IMR-90 (cell line): ENCODE measurements at places on chromosomes 1 and 21.

- no peak for DNase-seq
- no peak overlapping the region for H3K4me3 ChIP-seq
- no peaks in the 10 kb centered on the region for H3K36me3 ChIP-seq
- no peaks in the 10 kb centered on the region for H3K4me1 ChIP-seq
Observed at GRCh38 chr1:210003501-210003900, 65.5 kb downstream of the SYT14 start.

GRCh38 chr1:27004471-27005165 lies 8.0 kb downstream of the TENT5B start:
- H3K27ac ChIP-seq = peak overlapping the region; percentile 8; the same call in 1 of the 2 replicates
- no peak overlapping the region for H3K4me3 ChIP-seq
- peaks cover 34% of the 10 kb centered on the region for H3K4me1 ChIP-seq
- peaks cover 9% of the 10 kb centered on the region for H3K36me3 ChIP-seq
- peak; percentile 67 for DNase-seq

DNA sequence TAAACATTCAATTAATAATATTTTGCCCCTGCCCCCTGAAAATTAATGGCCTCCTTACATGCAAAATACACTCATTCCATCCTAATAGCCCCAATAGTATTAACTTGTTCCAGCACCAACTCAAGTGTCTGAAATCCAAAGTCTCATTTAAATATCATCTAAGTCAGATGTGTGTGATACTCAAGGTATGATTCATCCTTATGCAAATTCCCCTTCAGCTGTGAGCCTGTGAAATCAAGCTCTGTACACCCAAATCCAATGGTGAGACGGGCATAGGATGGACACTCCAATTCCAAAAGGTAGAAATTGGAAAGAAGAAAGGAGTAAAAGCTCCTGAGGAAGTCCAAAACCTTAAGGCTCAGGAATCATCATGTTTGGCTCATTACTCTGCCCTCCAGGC lies 83.5 kb downstream of the HHAT start:
- H3K4me1 ChIP-seq = no peaks in the 10 kb centered on the region
- H3K27ac ChIP-seq = no peak overlapping the region
- H3K27me3 ChIP-seq = no peaks in the 10 kb centered on the region
- H3K36me3 ChIP-seq = no peaks in the 10 kb centered on the region
- no peak overlapping the region for H3K4me3 ChIP-seq

DNA sequence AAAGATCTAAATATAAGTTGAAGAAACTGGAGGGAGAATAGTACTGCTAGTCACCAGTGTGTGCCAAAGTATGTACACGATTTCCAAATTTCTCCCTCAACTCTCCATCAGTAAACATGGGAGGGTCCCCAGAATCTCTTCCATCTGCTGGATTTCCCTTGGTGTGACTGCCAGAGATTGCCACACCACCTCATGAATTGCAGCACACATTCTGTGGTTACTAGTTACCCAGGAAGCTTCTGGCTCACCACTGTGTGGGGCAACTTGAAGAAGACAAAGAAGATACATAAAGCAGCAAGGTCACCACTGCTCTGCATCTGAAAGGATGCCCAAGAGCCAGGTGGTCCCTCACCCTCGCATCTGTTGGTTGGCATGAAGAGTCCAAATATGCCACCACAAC lies 191.7 kb upstream of the ESRRG start:
- no peak overlapping the region for H3K4me3 ChIP-seq
- H3K27me3 ChIP-seq = no peaks in the 10 kb centered on the region
- H3K4me1 ChIP-seq = no peaks in the 10 kb centered on the region
- no peaks in the 10 kb centered on the region for H3K36me3 ChIP-seq
- H3K27ac ChIP-seq = no peak overlapping the region

- H3K36me3 ChIP-seq = no peaks in the 10 kb centered on the region
- no peaks in the 10 kb centered on the region for H3K4me1 ChIP-seq
- no peak overlapping the region for H3K4me3 ChIP-seq
- DNase-seq = no peak
Observed at GRCh38 chr1:24996456-24996855, 66.4 kb upstream of the RUNX3 start.

DNA sequence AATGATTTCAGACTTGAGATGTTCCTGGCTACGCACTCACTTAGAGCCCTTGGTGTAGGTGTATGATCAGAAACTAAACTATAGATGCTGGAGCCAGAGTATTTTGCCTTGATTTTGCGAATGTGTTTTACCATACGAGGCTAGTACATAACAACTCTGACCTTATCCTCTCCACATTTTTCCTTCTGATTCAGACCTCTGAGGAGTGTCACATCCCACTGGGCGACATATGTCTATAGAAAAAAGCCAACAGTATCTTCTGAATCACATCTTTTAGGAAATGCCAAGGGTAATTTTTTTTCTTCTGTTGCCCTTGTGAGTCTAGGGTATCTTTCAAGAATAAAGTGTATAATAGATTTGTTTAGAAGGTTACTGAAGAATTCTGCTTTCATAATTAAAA lies 49.6 kb downstream of the AK4 start:
- peaks cover 12% of the 10 kb centered on the region; the same call in 1 of the 2 replicates for H3K4me1 ChIP-seq
- H3K36me3 ChIP-seq = no peaks in the 10 kb centered on the region
- no peaks in the 10 kb centered on the region for H3K27me3 ChIP-seq
- no peak overlapping the region for H3K4me3 ChIP-seq
- no peak for DNase-seq
- no peak overlapping the region for H3K27ac ChIP-seq

DNA sequence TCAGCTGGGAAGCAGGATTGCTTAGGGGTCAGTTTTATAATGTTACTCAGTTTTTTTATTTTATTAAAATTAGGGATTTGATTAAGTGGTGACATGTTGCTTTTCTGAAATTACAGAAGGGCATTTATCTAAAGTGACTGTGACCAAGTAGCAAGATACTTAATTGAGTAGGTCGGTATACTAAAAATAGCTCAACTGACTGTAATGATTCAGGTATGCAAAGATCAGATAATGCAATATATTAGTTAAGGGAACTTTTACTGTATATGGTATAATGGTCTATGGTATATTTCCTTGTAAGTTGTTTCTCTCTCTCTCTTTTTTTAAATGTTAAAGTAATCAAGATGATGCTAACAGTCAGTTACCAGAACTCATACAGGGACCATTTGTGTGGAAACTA lies 26.2 kb downstream of the RLF start:
- H3K36me3 ChIP-seq = peaks cover 9% of the 10 kb centered on the region
- no peak overlapping the region for H3K27ac ChIP-seq
- no peak overlapping the region for H3K4me3 ChIP-seq
- peak; percentile 26 for DNase-seq
- peaks cover 4% of the 10 kb centered on the region for H3K4me1 ChIP-seq

- H3K4me3 ChIP-seq = no peak overlapping the region
- no peak overlapping the region for H3K27ac ChIP-seq
- no peaks in the 10 kb centered on the region for H3K27me3 ChIP-seq
- DNase-seq = no peak
Observed at GRCh38 chr1:99384021-99384420, 119.7 kb downstream of the PLPPR4 start.

DNA sequence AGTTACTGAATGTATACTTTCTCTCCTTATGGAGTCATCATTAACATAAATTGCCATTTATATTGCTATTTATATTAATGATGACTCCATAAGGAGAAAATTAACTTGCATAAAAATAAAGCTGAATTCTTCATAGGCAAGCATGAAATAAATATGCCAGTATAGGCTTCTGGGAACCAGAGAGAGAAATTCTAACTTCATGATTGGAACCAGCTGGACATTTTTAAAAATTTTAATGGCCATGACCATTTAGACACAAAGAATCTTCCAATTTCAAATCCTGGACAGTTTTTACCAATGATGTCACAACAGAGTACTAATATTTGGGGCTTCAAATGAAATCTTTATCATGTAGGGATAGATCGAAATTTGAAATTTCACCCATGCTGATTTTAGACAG lies 268.7 kb downstream of the PTGER3 start:
- no peaks in the 10 kb centered on the region for H3K4me1 ChIP-seq
- no peaks in the 10 kb centered on the region for H3K36me3 ChIP-seq
- H3K27ac ChIP-seq = no peak overlapping the region
- no peaks in the 10 kb centered on the region for H3K27me3 ChIP-seq
- no peak for DNase-seq

GRCh38 chr1:18407166-18408045 lies 73.3 kb upstream of the KLHDC7A start:
- H3K4me3 ChIP-seq = no peak overlapping the region
- no peaks in the 10 kb centered on the region for H3K27me3 ChIP-seq
- no peaks in the 10 kb centered on the region for H3K4me1 ChIP-seq
- no peak for DNase-seq
- H3K36me3 ChIP-seq = no peaks in the 10 kb centered on the region

- H3K27ac ChIP-seq = peak overlapping the region; percentile 28
- H3K36me3 ChIP-seq = no peaks in the 10 kb centered on the region
- H3K4me1 ChIP-seq = peaks cover 30% of the 10 kb centered on the region
- peak; percentile 65 for DNase-seq
Observed at GRCh38 chr1:94553323-94553730, 11.8 kb upstream of the F3 start.

DNA sequence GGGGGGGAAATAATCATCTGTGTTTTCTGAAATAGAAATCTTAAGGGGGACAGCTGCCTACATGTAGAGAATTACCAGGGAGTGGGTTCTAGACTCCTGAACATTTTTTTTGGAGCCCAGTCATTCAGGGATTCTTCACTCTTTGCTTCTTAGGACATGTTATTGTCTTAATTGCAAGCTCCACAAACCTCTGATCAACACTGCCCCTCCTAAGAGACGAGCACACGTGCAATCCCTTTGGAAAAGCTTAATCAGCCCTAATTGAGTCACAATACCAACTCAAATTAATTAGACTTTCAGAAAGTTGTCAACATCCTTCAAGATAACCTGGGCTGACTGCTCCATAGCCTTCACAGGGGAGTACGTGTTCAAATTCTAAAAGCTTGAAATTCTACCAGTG lies 21.4 kb downstream of the RGS8 start:
- no peak overlapping the region for H3K27ac ChIP-seq
- H3K4me1 ChIP-seq = no peaks in the 10 kb centered on the region
- no peak overlapping the region for H3K4me3 ChIP-seq
- peaks cover 16% of the 10 kb centered on the region for H3K27me3 ChIP-seq
- no peak for DNase-seq

DNA sequence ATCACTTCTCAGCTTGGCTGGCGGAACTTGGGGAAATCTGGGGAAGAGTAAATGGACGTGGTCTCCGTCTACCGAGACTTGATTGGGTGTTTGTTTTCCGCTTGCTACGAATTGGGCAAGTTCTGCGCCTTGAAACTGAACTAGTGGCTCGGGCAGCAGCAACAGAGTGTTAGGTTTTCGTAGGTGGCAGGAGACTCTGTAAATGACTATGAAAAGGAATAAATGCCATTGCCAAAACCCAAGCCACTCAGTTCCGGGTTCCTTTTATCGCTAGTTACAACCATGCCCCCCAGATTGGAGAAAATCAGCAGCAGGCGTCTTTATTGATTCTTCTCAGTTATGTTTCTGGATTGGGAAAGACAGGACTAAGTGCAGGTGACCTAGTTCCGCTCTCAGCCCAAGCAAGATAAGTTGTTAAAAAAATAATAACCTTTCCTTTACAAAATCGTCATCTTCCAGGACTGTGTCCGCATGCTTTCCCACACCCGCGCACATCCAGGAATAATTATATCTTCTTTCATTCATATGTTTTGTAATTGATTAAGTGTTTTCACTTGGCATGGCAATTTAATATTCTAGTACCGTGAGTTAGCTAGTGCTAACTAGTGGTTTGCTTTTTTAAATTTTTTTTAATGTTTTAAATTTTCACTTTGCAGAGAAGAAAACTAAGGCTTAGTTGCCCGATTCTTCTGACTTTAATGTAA lies 3.4 kb downstream of the LHX9 start:
- no peaks in the 10 kb centered on the region for H3K36me3 ChIP-seq
- H3K4me1 ChIP-seq = no peaks in the 10 kb centered on the region; the same call in 1 of the 2 replicates
- H3K27ac ChIP-seq = no peak overlapping the region

DNA sequence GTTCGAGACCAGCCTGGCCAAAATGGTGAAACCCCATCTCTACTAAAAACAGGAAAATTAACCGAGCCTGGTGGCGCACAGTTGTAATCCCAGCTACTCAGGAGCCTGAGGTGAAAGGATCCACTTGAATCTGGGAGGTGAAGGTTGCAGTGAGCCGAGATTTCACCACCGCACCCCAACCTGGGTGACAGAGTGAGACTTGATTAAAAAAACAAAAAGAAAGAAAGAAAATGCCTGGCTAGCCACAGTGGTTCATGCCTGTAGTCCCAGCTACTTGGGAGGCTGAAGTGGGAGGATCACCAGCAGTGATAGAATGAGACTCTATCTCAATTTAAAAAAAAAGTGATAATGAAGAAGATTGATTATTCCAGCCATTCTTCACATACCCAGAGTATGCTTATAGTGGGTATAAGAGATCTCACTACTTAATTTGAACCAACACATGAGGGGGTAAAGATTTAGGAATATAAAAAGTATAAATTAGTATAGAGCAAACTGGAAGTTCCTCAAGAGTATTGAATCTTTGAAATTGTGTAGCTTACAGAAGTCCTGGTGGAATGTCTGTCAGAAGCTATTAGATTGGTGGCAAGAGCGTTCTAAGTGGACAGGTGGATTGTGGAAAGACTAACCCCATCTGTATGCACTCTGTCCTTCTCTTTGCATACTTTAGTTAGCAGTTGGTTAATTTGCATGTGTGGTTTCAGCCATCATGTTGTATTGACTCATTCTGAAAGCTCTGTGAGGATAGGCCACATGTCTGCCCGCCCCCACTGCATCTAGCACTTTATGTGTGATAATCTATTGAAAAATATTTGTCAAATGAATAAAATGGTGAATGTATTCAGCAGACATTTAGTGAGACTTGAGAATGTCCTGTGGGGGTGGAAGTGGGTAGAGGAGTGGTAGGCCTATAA lies 25.0 kb downstream of the RLF start:
- peaks cover 4% of the 10 kb centered on the region for H3K4me1 ChIP-seq
- H3K36me3 ChIP-seq = peaks cover 5% of the 10 kb centered on the region
- H3K27me3 ChIP-seq = no peaks in the 10 kb centered on the region

DNA sequence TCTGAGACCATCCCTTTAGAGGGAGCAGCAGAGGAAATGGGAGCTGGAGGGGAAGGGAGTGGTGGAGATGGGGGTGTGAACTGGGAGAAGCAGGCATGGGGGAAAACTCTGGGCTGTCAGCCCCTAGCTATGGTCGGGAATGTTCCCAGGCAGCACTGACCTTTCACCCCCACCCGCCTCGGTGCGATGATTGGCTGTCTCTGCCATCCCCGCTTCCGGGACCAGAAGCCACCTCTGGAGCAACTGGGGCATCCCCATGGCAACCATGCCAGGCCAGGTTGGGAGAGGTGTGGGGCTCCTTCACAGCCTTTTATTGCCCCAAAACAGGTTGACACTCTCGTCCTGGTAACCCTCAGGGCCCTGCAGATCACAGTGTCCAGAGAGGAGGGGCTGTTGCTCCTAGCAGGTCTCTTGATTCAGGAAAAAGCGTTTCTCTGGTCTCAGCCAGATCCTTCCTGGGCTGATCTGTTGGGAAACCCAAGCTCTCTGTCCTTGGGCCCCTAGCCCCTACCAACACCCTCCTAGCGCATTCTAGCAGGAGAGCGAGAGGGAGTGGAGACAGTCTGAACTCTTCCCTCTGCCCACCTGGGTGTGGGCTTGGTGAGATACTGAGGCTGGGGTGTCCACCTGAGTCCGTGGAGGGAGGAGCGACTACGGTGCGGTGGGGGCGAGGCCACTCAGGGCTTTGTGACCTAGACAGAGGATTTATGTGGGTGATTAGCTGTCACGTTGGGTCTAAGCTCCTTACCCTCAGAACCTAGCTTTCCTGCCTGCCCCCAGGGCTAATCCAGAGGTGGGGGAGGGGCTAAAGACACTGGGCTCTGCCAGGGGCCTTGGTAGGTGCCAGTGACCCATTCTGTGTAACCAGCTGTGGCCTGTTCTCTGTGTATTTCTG lies 12.2 kb upstream of the SLC6A9 start:
- H3K36me3 ChIP-seq = no peaks in the 10 kb centered on the region
- DNase-seq = no peak
- no peak overlapping the region for H3K27ac ChIP-seq
- peaks cover 9% of the 10 kb centered on the region for H3K4me1 ChIP-seq
- H3K27me3 ChIP-seq = no peaks in the 10 kb centered on the region
